ENCODE measurements at places on chromosomes 7 and 10.

DNA sequence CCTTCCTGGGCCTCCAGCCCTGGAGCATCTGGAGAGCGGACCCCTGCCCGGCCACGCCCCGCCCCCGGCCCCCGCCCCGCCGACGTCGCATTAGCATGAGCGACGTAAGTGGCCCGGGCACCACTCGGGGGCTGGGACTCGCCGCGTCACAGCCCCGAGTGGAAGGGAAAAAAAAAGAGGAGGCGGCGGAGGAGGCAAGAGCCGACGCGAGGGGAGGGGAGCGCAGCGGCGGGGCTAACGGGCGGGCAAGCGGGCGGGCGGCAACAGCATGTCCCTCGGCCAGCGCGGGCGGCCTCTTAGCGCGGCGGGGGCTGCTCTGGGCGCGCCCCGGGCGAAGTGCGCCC is at the start of gene SLC18A3:
SLC18A3 (plus strand) TSS at position 197 of the 344 bp plus-strand sequence. CDS start 431 bp downstream, outside the sequence.
- DNase-seq: no peak

GRCh38 chr7:138892006-138892630 is 89.1 kb downstream of the KIAA1549 start:
- DNase-seq: no peak

DNA sequence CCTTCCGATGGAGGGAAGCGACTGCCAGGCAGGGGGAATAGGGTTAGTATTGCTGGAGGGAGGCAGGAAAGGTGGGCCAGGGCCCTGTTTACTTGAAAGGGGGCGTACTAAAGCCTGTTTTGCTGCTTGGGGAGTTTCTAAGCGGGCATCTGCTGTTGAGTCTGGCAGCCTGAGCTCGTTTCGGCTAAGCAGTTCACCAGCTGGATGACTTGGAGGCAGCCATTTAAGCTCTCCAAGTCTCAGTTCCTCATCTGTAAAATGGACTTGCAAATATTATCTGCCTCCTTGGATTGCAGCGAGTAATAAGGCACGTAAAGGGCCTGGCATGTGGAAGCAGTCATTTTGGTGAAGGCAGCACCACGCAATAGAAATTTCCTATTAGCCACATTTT is 44.0 kb downstream of the LDB3 start:
- DNase-seq: no peak

GRCh38 chr7:23530405-23530804 is 1.4 kb downstream of the TRA2A start:
- DNase-seq: no peak

DNA sequence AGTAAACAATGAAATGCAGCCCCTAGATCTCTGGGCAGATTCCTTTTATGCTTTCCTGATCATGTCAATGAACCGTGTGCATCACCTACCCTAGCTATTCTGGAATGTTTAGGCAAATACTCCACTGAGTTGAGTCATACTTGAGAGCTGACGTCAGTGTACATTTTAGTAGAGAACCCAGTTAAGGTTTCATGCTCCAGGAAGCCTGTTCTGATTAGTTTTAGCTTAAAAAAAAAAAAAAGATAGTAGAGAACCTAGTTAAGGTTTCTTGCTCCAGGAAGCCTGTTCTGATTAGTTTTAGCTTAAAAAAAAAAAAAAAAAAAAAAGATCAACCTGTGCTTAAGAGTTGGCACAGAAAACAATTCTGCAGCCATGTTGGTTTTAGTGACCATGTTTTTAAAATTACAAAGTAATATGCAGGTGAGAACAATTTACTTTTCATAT is 3.7 kb upstream of the MCU start:
- no peak for DNase-seq

DNA sequence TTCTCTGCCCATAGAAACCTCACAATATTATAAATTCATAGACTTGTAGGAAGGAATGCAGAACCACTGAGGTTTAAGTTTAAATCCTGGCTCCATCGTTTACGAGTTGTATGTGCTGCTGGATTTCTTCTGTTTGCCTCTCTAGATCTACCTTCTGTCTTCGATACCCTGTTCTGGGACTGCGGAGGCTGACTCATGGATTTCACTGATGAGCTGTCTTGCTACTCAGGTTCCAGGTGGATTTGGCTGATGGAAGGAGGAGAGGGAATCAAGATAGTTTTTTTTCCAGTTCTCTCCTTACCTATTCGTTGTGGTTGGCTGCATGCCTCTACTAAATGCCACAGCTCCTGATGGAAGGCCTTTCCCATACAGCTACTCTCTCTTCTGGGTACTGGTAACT is 375.8 kb downstream of the REEP3 start:
- DNase-seq: no peak

GRCh38 chr7:73701357-73701995 is 18.0 kb downstream of the STX1A start:
- DNase-seq: peak; percentile 71

- no peak for DNase-seq
Measured at GRCh38 chr10:17506390-17506789, 52.0 kb upstream of the ST8SIA6 start.

GRCh38 chr10:15455456-15455855 is 84.4 kb upstream of the FAM171A1 start:
- DNase-seq: no peak

DNA sequence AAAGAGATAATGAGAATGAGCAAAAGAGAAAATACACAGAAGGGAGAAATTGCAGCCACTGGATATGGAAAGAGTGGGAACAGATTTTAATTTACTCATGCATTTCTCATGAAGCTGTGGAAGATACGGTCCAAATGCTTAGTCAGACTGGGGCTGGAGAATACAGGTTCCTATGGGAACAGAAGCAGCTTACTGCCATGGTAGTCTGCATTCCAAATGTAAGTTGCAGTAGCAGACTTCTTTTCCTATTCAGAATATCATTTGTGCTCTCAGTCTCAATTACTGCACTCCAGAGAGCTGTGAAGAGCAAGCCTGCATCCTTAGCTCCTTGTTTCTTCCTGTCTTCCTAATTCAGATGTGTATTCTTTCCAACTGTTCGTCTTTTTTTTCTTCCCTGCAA is 190.8 kb upstream of the TMEM196 start:
- DNase-seq: no peak

DNA sequence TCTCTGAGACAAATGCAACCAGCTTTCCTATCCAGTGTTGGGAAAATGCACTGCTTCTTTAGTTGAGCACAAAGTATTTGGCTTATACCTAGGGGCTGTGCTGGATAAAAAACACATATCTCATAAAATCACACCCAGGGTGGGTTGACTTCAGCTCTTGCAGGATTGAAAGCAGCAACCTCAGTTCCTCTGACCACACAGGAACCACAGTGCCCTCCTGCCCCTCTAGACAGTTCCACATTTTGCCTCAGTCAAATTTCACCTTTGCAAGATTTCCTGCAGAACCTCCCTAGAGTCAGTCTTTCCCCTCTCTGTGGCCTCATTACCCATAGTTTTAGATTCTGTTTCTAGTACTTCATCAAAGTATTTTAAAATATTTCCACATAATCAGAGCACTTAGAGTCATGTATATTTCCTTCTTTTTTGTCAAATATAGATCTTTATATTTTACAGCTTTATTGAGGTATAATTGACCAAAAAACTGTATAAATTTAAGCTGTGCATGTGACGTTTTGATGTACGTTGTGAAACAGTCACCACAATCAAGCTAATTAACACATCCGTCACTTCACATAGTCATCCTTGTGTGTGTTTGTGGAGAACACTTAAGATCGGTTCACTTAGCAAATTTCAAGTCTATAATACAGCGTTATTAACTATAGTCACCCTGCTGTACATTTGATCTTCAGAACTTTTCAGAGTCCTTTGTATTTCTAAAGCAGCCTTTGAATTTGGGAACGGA is 37.0 kb upstream of the EGR2 start:
- no peak for DNase-seq

GRCh38 chr10:66684581-66684980 is 241.3 kb upstream of the LRRTM3 start:
- DNase-seq: no peak

GRCh38 chr7:73966941-73967831 is 60.8 kb upstream of the ELN start:
- DNase-seq: no peak

DNA sequence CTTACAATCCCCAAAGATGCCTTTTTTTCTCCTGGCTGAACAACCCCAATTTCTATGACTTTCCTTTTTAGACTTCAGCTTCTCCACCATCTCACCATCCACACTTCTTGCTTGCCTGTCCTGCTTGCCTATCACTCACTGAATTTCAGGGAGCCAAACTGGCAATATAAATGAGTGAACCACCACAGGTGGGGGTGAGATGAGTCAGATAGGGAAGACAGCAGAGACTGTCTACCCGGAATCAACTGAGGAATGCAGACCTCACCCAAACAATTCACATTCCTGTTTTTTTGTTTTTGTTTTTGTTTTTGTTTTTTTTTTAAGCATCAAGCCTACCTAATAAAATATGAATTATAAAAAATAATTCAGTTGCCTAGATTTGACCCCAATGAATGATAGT is 273.8 kb downstream of the NRG3 start:
- no peak for DNase-seq

- no peak for DNase-seq
Measured at GRCh38 chr7:138952791-138953190, 28.4 kb downstream of the KIAA1549 start.

DNA sequence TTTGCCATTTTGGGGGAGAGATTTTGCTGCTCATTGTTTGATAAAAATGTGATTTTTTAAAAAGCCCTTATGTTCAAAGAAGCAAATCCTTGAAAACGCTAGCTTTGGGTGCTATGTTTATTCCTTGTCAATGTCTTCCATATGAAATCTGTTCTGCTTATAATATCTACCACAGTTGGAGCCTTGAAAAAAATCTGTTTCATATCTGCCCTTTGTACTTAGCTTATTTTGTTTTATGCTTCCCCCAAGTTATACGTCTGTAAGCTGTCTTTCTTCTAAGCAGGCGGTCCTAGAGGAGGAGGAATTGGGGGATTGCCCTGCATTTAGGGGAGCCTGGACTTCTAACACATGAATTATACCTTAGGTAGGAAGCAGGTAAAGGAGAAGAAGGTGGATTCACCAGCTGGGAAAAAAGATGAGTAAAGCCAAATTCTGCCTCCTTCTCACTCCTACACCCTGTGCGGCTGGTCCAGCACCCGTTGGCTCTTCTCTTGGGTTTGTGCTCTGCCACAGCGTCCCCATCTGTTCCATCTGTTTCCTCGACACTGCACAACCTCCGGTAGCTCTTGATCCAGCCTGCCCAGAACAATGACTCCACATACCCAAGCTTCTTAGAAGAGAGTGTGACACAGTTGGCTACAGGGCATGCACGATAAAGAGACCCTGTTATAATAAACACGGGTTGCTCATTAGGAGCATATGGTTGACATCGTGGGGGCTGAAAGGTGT is 31.9 kb upstream of the NEUROD6 start:
- no peak for DNase-seq

GRCh38 chr7:50954716-50955115 is 172.0 kb upstream of the GRB10 start:
- no peak for DNase-seq

GRCh38 chr7:150874401-150875198 is 22.3 kb downstream of the AOC1 start:
- DNase-seq: no peak

DNA sequence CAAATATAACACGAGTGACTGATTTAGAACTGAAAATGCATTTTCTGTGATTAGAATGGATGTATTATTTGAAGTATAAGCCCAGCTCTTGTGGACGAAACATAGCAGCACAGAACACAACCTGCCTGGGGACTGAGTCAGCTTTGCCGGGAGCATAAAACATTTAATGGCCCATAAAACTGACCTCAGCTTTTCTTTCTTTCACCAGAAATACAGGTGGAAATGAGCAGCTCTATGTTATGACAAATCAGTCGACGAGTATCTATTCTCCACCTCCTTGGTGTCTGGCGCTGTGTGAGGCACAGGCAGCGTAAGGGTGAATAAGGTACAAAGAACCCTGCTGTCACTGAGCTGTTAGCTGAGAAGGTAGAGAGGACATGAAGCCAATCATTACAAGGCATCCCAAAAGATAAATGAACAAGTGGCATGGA is 471.6 kb upstream of the AKR1E2 start:
- no peak for DNase-seq

DNA sequence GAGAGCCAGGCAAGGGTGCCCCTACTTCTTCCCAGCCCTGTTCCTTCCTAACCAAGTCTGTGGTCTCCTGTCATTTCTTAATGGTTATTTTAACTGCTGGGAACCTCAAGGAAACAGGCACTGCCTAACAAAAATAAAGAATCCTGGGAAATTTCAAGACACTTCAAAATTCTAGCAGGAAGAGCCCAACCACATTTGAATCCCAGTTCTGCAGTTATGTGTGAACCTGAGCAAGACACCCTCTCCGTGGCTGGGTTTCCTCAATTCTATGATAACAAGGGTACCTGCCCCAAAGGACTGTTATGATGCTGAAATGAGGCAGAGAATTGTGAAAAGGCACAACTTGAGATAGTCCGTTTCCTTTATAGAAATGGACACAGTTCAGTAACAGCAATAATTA is 36.2 kb upstream of the DUSP5 start:
- DNase-seq: no peak

- no peak for DNase-seq
Measured at GRCh38 chr7:42269161-42269560, 32.2 kb upstream of the GLI3 start.

DNA sequence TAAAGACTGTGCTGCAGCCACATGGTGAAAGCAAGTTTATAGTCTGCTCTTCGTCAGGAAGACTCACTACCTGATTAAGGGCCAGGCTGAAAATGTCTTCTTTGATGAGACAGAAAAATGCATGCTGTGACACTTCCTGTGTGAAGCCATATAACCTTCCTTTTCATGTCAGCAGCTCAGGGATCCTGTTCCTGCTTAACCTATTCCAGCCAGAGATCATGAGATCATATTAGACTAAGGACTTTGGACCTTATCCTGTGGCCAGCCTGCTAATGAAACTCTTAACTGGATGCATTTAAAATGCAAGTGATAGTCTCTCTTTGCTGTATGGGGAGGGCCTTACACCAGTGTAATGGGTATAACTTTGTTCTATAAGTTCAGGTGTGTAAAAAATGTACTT is 165.2 kb downstream of the PTEN start:
- no peak for DNase-seq
